ENCODE measurements at places on chromosomes 4 and X. TPM values are rescaled to one million over a fixed set of nuclear protein-coding genes. Genes with fewer than 3 reads are reported as not detected.

Gene EFHC2
- total RNA-seq = 0.38 TPM

Gene RAB39B
- total RNA-seq = 0.83 TPM

Gene BEND2
- total RNA-seq = not detected

Gene XK
- total RNA-seq = 0.38 TPM

Gene RIPPLY1
- 0.12 TPM for total RNA-seq

Gene HELT
- not detected for total RNA-seq

Measured in A549 treated with Hydrocortisone at 1 μM for 4 hours (cell line).